Fibroblast of villous mesenchyme (primary cell): ENCODE measurements at places on chromosomes 7 and 10. TPM values are rescaled to one million over a fixed set of nuclear protein-coding genes. Genes with fewer than 3 reads are reported as not detected.
A peak's percentile ranks its signal among the peaks of the same experiment; 100 is the strongest.

Gene LOXL4
- 67.8 and 68.3 TPM in 2 replicates for total RNA-seq

DNA sequence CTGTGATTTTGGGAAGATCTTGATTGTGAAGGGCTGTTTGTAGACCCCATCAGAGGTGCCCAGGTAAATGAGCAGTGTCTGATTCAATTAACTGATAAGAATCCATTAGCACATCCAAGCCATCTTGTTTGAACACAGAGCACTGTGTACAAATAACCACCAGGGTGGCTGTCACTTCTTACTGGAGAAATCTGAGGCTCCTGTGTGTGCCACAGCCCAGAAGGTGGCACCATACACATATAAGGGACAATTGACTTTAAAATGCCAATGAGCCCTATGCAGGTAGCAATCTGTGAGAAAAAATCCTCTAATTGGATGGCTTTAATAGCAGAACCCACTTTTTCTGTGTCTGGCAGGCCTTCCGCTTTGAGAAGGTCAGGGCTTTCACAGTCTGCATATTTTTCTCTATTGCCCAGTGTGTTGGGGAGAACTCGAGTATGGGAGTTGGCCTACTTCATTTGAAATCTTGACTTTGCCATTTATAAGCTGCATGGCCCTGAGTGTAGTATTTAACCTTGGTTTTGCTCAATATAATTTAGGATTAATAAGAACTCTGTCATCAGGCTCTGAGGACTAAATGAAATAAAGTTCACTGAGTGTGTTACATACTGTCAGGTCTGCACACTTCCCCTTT lies 517.4 kb downstream of the CCSER2 start:
- no peak for DNase-seq

- no peak for DNase-seq
These were observed 169.0 kb upstream of the PHYHIPL start for GRCh38 chr10:59007307-59008025.

GRCh38 chr10:63267414-63268148 lies 134.5 kb downstream of the NRBF2 start:
- DNase-seq = peak; percentile 90

Gene BMPR1A
- total RNA-seq = 54.4 and 70.8 TPM in 2 replicates

GRCh38 chr10:77667426-77668324 lies 30.1 kb upstream of the KCNMA1 start:
- no peak for DNase-seq

Gene ZNF273
- total RNA-seq = 1.3 and 3.9 TPM in 2 replicates

DNA sequence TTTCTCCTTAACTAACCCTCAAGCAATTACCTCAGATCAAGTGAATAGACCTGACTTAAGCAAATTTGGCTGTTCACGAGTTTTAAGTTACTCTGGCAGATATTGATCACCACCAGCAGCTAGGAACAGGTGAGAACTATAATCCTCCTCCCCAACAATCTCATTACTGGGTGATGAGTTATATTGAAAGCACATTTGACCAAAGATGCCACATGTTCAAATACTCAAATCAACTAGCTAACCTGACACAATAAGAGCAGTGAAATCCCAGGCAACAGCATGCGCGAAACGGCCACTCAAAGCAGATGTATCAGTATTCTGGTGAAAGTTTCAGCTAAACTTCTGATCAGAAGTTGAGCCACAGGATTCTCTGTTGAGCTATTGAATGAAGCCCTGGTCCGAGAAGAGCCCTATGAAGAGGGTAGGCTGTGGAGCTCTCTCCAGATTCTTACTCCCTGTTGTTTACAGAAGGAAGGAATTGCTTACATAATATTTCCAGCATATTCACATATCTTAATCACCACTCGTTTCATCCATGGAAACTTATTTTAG lies 52.6 kb downstream of the CAV1 start:
- DNase-seq = no peak

DNA sequence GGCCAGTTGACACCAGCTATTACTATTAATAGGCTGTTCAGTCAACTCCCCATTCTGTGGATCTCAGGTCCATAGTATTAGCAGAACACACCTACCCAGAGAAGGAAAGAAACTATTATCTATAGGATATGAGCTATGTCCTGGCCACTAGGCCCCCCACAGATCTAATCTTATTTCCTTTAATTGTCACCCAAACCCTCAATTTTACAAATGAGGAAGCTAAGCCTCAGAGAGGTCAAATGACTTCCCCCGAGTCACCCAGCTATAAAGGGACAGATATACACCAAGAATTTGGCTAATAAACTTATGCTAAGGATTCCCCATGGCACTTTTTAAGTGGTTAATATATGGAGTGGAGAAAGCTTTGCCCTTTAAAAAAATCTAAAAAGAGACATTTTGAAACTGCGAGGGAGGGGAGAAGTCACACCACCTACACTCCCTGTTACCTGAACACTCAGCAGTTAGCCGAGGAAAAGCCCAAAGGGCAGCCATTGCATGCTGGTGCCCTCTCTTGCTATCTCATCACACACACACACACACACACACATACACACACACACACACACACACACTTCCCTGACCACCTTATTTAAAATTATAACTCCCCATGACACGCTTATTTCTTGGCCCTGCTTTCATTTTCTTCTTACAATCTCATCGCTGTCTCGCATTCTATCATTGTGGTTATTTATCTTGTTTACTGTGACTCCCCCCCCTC lies 157.0 kb upstream of the ADO start:
- DNase-seq = no peak

Gene HTR5A
- total RNA-seq = not detected in 2 replicates

Gene PAOX
- total RNA-seq = 6.4 and 7.8 TPM in 2 replicates

DNA sequence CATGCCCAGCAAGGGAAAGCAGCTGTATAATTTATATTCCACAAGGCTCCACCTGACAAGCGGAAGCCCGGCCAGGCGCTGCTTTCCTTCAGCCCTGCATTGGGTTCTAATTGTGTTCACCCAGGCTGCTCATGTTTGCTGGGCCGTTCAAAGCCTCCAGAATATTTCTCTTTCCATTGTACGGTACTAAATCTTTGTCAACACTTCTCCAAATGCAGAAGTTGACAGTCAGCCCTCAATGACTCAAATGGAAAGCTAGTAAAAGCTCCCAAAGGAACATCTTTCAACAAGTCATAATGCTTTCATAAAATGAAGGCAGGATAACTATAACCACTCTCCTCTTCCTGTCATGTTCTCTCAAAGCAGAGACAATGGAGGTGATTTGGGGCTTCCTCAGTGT lies 17.8 kb upstream of the CPXM2 start:
- DNase-seq = no peak

GRCh38 chr10:11824376-11824775 lies 1.2 kb downstream of the PROSER2 start:
- peak; percentile 17 for DNase-seq

Gene ZNF853
- under 0.01 and 0.32 TPM in 2 replicates for total RNA-seq

DNA sequence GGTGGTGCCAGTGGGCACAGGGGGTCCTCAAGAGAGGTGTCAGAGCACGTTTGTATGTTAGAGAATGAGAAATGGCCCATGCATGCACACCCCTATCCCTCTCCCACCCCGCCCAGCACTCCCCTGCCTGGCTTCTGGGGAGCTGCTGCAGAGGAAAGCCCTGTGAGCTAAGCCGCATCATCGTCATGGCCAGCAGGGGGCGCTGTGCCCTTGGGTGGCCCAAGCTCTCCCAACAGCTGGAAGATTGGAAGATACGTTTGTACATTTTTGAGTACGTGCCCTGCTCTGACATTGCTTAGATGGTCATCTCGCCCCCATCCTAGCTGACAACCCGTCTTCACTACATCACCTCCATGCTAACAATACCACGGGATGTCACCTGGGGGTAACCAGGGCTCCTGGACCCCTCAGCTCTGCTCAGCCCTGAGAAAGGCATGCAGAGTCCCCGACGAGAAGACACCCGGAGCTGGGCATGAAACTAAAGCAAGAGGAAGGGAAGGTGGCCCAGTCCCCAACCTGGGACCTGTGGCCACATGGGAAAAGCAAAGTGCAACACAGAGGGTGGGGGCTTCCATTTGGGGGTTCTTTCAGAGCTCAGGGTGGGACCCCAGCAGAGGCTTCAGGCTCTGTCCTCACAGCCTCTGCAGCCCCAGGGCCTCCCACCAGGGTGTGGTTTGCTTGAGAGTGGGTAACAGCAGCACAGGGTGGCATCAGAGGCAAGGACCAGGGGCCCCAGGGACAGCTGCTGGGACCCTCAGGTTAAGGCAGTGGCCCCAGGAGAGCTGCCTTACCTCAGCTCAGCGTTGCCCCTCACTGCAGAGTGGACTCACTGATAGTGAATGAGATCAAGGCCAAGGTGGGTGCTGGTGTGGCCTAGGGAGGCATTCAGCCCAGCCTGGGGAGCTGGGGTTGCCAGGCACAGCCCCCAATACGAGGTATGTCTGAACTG lies 136.6 kb downstream of the PTPN20 start:
- peak; percentile 71 for DNase-seq

Gene PTN
- total RNA-seq = 9.1 and 25.1 TPM in 2 replicates

- DNase-seq = no peak
These were observed 204.3 kb downstream of the PTEN start for GRCh38 chr10:88067737-88068136.

GRCh38 chr7:36600869-36601530 lies 123.3 kb downstream of the AOAH start:
- no peak for DNase-seq

Gene ANKRD61
- total RNA-seq = not detected in 2 replicates

Gene TAS2R41
- not detected in 2 replicates for total RNA-seq

GRCh38 chr10:43314626-43315495 lies 48.0 kb upstream of the RASGEF1A start:
- DNase-seq = no peak

Gene GRM3
- not detected in 2 replicates for total RNA-seq

- DNase-seq = peak; percentile 56
These were observed 1.5 kb upstream of the NRP1 start for GRCh38 chr10:33335801-33336581.

Gene ANXA8
- total RNA-seq = 3.9 and 7.4 TPM in 2 replicates

DNA sequence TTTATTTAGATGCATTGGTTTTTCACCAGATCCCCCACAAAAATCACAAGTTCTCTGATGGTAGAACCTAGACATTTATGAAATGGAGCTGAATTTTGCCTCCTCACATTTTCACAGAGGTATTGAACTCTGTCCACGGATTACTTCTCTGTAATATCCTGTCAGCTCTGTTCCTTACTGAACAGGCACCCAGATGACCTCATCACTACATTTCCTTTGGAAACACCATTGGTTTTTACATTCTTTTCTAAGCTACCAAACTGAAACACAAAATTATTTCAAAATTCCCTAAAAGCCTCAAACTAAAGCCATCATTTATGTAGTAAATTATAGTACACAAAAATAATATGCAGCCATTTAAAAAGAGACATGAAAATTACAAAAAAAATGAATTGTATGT lies 98.3 kb upstream of the KCNIP2 start:
- DNase-seq = peak; percentile 44

Gene KLHDC10
- 28.7 and 43.6 TPM in 2 replicates for total RNA-seq

GRCh38 chr10:66187053-66187733 lies 738.6 kb upstream of the LRRTM3 start:
- DNase-seq = no peak

Gene ZNF775
- total RNA-seq = 3.0 and 5.2 TPM in 2 replicates

Gene GTF2IRD1
- 13.4 and 17.1 TPM in 2 replicates for total RNA-seq

Gene GNGT1
- total RNA-seq = not detected in 2 replicates

Gene LGI1
- total RNA-seq = not detected in 2 replicates

DNA sequence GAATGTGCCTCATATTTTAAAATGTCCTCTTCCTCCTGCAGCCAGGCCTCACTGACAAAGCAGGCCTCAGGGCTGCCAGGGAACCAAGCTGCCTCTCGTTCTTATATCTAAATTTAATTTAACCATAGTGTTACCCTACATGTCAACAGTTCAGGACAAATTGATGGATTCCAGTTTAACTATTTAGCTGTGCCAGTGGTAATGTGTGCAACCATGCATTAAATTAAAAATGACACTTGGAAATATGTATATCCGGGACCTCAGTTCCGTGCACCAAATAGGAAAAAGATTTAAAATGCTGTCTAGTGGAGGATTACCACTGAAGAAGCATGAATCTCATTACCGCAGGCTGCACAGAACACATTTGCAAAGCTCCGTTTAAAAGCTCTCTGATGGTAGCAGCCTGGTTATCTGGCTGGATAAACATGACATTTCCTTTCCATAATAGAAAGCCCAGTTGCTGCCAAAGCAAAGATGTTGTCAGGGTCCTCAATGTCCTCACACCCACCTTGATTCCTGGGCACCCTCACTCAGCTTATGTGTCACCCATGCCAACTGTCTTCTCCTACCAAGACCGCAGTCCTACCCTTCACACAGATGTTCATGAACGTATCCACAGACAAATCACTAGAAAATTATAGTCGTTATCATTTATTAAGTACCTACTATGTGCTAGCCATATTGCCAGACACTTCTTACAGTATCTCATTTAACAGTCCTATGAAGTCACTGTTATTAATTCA lies 73.3 kb upstream of the FRMD4A start:
- no peak for DNase-seq

DNA sequence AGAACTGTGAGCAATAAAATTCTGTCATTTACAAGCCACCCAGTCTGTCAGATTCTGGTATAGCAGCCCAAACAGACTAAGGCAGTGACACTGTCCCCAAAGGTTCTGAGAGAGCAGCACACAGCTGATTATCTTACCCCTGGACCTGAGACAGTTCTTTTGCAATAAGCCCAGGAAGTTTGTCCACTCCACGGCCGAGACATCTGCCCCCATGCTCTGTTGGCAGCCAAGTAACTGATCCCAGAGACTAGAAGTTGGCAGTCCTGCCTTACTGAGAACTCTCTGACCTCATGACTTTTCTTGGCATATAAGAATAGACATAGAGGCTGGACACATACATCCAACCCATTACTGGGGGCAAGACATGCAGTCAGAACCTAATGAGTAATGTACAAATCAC lies 243.0 kb upstream of the GRB10 start:
- no peak for DNase-seq

GRCh38 chr7:953547-954327 lies 743 bp downstream of the ADAP1 start:
- DNase-seq = no peak

- no peak for DNase-seq
These were observed 17.1 kb upstream of the SCIN start for GRCh38 chr7:12553416-12553815.

- peak; percentile 48 for DNase-seq
These were observed 33.0 kb downstream of the UCMA start for GRCh38 chr10:13201132-13201531.

Gene HPSE2
- total RNA-seq = 5.6 and 12.2 TPM in 2 replicates

DNA sequence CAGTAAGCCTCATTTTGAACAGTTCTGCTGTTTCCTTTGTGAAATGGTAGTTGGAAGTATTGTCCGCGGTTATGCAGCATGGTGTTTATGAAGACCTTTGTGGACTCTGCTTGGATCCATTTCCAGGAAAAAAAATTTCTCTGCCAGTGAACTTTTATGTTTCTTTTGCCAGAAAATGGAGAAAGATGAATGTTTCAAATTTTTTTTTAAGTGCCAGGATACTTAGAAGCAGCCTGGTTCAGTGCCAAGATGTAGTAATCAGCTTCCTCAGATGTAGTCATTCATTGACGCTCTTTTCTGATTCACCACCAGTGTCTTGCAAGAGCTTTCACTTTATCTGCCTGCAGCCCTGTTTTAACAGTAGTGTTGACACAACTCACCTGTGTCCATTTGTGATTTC lies 258.2 kb downstream of the SDK1 start:
- DNase-seq = peak; percentile 85

DNA sequence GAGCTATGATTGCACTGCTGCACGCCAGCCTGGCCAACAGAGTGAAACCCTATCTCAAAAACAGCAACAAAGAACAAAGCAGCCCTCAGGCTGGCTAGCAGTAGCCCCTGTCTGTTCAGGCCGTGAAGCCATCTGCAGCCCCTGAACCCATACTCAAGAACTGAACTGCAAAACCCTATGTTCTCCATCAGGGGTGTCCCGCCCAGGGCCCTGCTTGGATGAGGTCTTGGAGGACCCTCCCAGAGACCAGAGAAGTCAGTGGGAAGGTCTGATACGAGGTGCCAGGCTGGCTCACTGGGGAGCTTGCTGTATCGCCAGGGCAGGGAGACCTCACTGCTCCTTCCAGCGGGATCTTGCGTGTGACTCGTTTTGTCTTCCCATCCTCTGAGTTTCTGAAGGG lies 39.3 kb downstream of the RBM17 start:
- DNase-seq = no peak
